IMR-90 (cell line): ENCODE measurements at places on chromosomes 2 and 18.

- no peak for DNase-seq
Observed at GRCh38 chr2:42156721-42157120, 12.4 kb upstream of the EML4 start.

- DNase-seq: peak; percentile 64
Observed at GRCh38 chr2:152624805-152625204, 92.5 kb downstream of the PRPF40A start.

DNA sequence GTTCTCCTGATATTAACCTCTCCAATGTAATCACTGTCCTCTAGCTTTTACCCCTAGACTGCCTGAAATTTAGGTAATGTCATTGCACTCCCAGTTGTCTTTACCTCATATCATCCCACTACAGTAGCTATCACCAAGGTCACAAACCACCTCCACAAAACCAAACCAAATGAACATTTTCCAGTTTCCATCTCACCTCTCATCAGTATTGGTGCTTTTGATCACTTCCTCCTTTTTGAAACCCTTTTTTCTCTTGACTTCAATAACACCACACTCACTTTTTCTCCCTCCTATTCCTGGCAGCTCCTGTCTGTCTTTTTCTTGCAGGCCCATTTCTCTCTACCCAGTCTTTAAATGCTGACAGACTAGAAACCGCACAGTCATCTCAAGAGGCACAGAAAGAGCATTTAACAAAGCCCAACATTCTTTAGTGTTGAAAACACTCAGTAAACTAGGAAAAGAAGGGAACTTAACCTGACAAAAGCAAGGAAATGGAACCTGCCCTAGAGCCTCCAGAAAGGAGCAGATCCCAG, 95.9 kb upstream of the SIX2 start:
- DNase-seq: no peak

- DNase-seq: peak; percentile 64
Observed at GRCh38 chr2:28164280-28164801, 228.3 kb upstream of the FOSL2 start.

DNA sequence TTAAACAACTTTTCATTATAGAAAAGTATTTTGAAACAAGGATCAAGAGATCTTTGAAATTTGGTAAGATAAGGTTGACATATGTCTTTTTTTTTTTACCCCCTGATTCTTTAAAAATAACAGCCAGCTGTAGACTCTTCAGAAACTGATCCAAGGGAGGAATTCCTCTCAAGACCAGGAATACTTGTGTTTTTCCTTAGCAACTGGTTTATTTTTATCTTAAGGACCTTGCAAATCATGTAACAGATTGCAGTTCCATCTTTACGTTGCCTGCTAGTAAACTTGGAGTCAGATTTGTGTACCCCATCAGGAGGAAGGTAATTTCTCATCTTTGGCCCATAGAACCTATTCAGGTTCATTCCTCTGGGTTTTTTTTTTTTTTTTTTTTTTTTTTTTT, 71.6 kb downstream of the BOLA3 start:
- DNase-seq: no peak

- DNase-seq: no peak
Observed at GRCh38 chr2:209380293-209380692, 43.6 kb upstream of the MAP2 start.

GRCh38 chr18:25102662-25103061, 249.3 kb downstream of the ZNF521 start:
- no peak for DNase-seq

GRCh38 chr2:216758256-216759155, 63.2 kb upstream of the IGFBP5 start:
- DNase-seq: no peak

- no peak for DNase-seq
Observed at GRCh38 chr2:153461453-153461852, 17.1 kb downstream of the RPRM start.

- DNase-seq: no peak
Observed at GRCh38 chr18:37611614-37612279, 46.1 kb upstream of the CELF4 start.

- no peak for DNase-seq
Observed at GRCh38 chr2:128312411-128312810, 6.3 kb downstream of the HS6ST1 start.
